ENCODE measurements at places on chromosomes 3 and 15.

DNA sequence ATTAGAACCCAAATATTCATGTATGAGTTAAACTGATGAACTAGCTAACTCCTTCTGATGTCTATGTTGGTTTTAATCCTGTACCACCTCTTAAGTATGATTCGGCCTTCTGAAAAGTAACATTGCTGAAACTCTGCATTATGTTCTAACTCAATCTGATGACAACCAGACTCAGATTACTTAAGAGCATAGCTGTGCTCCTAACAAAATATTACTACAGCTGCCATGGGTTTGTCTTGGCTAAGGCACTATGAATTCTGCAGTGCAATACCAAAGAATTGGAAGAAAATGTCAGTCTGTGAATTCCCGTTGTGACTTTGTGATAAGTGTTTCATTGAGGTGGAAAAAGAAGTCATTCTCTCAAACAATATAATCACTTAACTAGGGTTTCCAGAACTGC lies 224.4 kb downstream of the ZMAT3 start:
- no peak for DNase-seq

DNA sequence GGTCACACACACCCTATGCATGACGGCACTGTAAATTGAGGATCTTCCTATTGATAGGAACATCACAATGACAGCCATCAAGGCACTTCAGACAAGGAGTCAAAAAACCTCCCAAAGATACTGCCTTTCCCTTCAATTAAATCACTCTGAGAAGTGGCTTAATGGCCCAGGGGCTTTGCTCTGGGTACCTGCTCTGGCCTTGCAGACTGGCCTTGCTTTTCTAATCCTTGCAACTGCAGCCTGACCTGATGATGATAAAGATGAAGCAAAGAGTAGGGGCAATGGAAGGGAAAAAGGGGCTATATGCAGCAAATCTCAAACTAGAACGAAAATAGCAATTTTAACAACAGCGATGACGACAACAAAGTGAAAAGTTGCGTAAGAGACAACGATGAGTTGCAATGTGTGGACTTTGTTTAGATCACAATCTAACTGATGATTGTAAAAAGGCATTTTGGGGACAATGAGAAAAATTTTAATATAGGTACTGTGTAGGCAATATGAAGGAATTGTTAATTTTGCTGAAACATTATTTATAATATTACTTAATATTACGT lies 14.6 kb downstream of the ADAMTS9 start:
- no peak for DNase-seq

GRCh38 chr3:43243590-43244587 lies 42.5 kb upstream of the SNRK start:
- DNase-seq, result no peak

DNA sequence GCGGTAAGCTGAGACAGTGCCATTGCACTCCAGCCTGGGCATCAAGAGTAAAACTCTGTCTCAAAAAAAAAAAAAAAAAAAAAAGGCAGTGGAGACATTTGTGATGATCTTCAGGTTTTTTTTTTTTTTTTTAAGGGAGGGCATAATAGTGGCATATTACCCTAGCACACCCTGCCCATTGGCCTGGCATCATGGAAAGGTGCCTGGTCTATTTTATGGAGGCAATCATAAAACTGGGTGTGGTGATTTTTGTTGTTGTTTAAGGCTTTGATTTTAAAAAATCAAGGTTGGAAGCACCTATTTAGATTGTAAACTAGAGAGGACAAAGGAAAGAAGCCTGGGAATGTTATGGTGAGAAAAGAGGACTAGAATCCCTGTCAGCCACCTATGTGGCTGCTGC lies 6.0 kb downstream of the IQGAP1 start:
- DNase-seq, result no peak

GRCh38 chr15:78149805-78150751 lies 916 bp downstream of the IDH3A start:
- DNase-seq, result no peak

- DNase-seq, result no peak
These were observed 14.6 kb upstream of the GPR160 start for GRCh38 chr3:170023165-170023564.

DNA sequence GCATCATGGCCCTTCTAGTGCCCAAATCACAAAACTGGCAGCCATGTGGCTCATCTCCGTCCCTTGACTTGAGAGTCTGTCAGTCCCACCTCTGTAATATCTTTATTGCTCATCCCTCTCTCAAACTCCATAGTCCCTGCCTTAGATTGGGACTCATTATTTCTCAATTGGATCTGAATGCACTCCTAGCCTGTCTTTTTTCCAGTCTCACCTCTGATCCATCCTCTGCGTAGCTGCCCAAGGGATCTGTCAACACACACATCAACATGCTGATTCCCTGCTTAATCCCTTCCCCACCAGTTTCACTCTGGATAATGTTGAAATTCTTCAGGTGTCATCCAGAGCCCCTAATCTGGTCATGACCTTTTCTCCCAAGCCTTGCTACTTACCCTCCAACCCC lies 39.3 kb downstream of the NMNAT3 start:
- no peak for DNase-seq

- DNase-seq, result no peak
These were observed 86.8 kb downstream of the LIPC start for GRCh38 chr15:58518626-58519025.

GRCh38 chr3:145251311-145251710 lies 909.7 kb downstream of the PLOD2 start:
- DNase-seq, result no peak

All from activated naive CD4-positive, alpha-beta T cell treated with Interleukin-2 at 50 U/mL for 16 hours (primary cell).